ENCODE measurements at places on chromosomes 11 and 22. TPM values are rescaled to one million over a fixed set of nuclear protein-coding genes. Genes with fewer than 3 reads are reported as not detected.

Gene PRR5L
- total RNA-seq, result 10.1 TPM

Gene MPEG1
- total RNA-seq, result not detected

Gene MTFP1
- total RNA-seq, result 20.0 TPM

Gene SCGB1D1
- total RNA-seq, result not detected

Gene RIMBP3C
- under 0.01 TPM for total RNA-seq

Gene NUDT22
- 63.1 TPM for total RNA-seq

Gene STK33
- 2.8 TPM for total RNA-seq

Gene RAG2
- not detected for total RNA-seq

Data from epithelial cell of alveolus of lung (primary cell).